ENCODE measurements at places on chromosomes 16 and 17.

DNA sequence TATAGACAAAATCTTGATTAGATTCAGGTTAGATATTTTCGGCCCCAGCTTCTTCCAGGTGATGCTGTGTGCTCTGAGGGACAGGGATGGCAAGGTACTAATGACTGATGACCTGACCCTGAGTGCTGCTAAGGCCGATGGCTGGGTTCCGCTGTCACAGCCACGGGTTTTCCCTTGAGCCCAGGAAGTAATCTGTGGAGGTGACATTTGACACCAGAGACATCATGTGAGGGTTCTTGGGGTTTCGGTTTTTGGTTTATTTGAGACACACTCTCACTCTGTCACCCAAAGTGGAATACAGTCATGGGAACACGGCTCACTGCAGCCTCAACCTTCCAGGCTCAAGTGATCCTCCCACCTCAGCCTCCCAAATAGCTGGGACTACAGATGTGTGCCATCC lies 9.8 kb downstream of the OTOP3 start:
- DNase-seq: no peak

DNA sequence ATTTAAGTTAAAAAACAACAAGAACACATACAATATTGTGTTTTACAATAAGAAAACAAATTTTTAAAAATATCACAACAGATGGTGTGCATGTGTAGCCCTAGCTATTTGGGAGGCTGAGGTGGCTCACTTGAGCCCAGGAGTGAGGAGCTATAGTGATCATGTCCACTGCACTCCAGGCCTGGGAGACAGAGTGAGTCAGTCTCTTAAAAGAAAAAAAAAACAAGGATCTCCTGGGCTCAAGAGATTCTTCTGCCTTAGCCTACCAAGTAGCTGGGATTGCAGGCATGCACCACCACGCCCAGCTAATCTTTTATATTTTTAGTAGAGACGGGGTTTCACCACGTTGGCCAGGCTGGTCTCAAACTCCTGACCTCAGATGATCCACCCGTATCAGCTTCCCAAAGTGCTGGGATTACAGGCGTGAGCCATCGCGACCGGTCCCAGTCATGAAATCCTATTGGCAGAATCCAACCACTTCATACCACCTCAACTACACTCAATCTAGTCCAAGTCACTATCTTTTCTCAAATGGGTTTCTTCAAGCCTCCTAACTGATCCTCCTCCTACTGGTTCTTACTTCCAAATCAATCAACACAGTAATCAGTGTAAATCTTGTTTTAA lies 55.0 kb downstream of the STH start:
- no peak for DNase-seq

GRCh38 chr16:74682556-74682955 lies 15.9 kb upstream of the RFWD3 start:
- DNase-seq: no peak

DNA sequence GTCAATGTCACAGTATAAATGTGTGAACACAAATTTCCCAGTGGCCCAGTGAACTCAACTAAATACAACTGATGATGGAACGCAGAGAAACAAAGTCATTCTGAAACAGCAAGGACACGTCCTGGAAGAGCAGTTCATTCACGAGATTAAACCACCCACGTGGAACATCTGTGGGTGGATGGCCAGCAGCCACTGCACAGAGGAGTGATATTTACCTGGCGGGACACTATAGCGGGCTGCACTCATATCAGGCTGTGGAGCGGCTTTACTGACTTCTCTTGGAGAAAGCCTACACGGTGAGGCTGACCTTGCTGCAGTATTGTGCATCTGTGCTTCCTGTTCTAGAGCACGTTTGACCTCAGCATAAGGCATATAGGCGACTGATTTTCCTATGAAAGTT lies 87.3 kb downstream of the TTC19 start:
- DNase-seq: no peak

GRCh38 chr16:8795091-8795490 lies 2.3 kb downstream of the TMEM186 start:
- peak; percentile 29 for DNase-seq
